Activated effector memory CD4-positive, alpha-beta T cell treated with anti-CD3 and anti-CD28 coated beads, Interleukin-2, amount 50 U/mL, for 16 hours (primary cell): ENCODE measurements at places on chromosomes 3 and 15.

- no peak for DNase-seq
Observed at GRCh38 chr3:132253262-132253878, 63.8 kb upstream of the ACP3 start.

DNA sequence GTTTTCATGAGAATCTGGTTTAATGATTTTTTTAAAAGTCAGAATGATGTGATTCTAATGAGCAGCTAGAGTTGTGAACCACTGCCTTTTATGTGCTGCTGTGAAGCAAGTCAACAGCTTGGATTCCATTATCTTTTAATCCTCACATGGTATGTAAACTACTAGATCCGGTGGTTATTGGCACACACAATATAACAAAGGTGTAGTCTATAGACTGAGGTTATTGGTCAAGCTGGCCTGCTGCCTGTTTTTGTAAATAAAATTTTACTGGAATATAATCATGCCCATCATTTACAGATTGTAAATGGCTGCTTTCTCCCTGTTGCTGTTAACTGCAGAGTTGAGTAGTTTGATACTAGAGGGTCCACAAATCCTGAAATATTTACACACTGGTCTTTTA, 103.1 kb downstream of the OTOL1 start:
- no peak for DNase-seq

DNA sequence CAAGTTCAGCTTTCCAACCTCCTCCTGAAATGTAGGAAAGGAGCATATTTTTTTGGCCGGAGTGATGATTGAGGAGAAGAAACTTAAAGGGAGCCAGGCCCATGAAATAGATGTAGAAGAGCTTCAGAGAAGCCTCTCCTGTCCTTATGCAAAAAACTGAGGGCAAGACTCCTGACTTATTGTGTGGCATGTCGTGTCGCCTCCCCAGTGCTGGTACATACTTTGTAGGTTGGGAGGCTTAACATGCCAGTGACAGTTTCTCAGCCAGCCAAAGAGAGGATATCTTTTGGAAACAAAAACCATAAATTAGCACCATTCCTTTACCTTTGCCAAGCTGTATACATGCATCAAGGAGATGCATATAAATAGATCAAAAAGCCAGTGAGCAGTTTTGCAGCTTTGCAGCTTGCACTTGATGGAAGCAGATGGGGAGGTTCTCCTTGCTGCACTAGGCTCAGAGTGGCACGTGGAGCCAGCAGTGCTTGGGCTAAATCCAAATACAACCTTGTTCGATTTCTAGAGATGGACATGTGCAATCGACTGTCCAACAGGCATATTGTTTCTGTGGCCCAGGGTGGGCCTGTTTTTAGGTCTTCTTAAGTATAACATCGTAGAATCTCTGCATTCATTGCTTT, 10.2 kb downstream of the SLCO3A1 start:
- DNase-seq: no peak

- DNase-seq: no peak
Observed at GRCh38 chr15:60890375-60891230, 338.5 kb downstream of the RORA start.

DNA sequence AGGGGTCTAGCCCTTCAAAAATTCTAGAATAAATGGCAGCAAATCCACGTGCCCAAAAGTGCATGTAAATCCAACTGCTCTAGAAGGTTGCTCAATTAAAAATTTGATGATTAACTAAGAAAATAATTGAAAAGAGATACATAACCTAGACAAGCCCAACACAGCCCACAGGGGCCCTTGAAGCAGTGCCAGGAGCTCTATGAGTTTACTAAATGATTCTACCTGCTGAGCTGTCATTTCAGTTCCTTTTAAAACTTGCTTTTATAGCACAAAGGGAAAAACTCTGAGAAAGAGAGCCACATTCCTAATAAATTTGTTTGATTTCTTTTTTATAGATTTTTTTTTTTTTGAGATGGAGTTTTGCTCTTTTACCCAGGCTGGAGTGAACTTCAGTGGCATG, 38.9 kb upstream of the GNB5 start:
- no peak for DNase-seq

GRCh38 chr15:48388016-48388851, 57.0 kb downstream of the DUT start:
- DNase-seq: no peak

DNA sequence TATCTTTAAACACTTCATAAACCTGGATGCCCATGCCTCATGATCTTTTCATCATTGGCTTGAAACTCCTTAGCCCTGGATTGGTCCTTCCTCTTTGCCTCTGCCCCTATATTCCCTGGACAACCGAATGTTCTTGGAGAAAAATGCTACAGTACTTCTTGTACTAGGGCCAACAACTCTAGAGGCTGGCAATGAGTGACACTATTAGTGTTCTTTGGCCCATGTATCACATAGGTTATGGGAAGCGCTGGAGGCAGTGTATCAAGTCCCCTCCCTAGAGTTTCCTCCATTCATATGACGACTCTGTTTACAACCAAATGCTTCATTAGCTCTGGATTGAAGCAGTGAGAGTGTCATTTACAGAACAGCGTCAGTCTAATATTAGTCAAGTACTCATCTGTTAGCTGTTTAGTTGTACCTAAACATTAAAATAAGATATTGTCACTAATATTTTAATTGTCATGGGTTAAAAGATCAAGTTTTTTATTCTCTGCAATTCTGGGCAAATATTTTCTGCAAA, 66.4 kb upstream of the MYO5C start:
- no peak for DNase-seq

DNA sequence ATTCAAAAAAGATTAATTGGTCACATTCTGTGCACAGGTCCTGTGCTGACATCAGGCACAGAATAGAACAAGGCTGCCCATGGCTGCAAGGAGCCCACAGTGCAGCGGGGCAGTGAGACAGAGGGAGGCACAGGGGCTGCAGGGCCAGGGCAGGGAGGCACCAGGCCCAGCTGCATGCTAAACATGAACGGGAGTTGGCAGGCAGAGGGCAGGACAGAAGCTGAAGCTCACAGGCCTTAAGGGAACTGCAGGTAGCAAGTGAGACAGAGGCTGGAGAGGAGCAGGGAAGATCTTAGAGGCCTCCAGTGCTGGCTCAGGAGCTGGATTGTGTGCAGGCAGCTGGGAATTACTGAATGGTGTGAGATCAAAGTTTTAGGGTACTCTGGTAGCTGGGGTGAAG, 26.2 kb downstream of the IDH3A start:
- DNase-seq: no peak

GRCh38 chr3:71149959-71150954, 433.3 kb downstream of the FOXP1 start:
- no peak for DNase-seq

- DNase-seq: no peak
Observed at GRCh38 chr3:3992312-3992874, 193.2 kb downstream of the LRRN1 start.
